HT1080 (cell line): ENCODE measurements at places on chromosomes 4 and X. TPM values are rescaled to one million over a fixed set of nuclear protein-coding genes. Genes with fewer than 3 reads are reported as not detected.

DNA sequence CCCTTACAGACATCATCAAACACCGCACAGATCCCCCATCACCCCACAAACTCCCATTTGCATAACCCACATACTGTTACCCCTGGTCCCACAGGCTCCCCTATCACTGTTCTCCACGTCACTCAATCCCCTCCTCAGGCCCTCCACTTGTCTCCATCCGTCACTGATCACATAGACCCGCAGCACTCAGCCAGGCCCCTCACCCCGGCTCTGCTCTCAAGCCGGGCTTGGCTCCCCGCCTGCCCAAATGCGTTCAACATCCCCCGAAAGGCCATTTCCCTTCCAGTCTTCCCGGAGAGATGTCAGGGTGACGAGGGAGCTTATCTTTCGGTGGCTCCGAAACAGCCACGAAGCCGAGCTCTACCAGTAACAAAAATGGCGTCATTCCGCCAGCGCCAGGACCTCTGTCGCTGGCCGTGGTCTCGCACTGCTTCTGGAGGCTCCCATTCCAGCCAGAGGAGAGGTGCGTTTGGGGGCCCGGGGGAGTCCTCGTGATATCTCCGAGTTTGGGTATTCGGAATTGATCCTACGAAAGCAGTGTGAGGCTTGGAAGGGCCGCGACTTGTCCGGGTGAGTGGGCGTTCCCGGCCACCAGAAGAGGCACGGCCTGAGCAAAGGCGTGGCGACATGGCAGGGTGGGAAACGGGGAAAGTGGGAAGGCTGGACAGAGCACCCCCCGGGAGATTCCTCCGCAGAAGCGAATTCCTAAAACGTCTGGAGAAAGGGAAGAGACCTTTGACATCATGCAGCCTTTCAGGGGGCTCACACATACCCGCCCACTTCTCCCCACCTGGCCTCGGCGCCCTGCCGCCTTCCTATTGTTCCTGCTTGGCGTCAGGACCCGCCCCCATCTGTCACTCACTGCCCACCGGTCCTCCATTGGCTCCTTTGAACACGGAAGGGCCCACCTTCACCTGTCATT is at the start of gene ZNF630:
Gene ZNF630, minus strand, starts transcription at position 577 of the 922 bp plus-strand sequence. CDS start 4,754 bp downstream, outside the sequence.
- DNase-seq: no peak

- DNase-seq: peak; percentile 26
Measured at GRCh38 chrX:55488593-55489313, 895 bp downstream of the USP51 start.

DNA sequence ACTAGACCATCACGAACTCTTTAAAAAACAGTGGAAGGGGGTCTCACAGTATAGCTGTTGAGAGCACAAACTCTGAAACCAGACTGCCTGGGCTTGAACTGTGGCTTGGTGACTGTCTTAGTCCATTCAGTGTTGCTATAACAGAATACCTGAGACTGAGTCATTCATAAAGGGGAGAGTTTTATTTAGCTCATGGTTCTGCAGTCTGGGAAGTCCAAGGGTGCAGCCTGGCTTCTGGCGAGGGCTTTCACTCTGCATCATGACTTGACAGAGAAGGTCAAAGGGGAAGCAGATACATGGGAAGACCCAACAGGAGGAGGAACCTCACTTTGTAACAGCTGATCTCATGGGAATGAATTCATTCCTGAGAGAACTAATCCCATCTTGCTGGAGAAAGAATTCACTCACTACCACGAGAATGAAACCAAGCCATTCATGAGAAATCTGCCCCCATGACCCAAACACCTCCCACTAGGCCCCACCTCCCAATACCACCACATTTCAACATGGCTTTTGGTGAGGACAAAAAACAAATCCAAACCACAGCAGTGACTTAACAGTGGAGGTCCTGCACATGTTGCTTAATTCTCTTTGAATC is 116.7 kb upstream of the STOX2 start:
- DNase-seq: no peak

GRCh38 chrX:38437093-38437492 is 84.7 kb downstream of the OTC start:
- peak; percentile 13 for DNase-seq

- peak; percentile 54 for DNase-seq
Measured at GRCh38 chrX:39645178-39645895, 452.4 kb downstream of the BCOR start.

DNA sequence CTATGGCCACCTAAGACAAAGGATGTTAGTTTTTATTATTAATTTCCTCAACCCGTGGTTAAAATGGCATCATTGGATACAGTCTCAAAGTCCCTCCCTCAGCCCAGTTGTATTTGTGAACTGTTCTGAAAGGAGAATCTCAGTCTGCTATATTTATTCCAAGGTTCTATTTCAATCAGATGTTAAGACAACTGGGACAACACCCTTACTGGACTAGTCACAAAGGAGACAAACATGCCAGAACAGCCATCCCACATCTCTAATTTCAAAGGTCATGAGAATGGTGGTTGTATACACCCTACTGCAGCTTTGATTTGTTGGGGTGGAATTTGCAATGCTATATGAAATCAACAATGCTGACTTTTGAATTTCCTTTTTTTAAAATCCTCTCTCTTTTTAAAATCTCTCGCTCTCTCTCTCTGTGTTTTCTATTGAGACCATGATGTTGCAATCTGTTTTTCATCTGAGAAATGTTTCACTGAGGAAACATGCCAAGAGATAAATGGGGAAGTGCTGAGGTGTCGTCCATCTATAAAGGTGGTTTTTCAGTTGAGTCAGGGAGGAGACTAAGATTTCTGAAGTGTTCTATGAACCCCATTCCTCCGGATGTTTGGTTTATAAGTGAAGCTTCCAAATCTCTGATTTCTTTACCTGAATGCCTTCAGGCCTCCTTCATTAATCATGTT is 201.5 kb upstream of the GATB start:
- DNase-seq: no peak

DNA sequence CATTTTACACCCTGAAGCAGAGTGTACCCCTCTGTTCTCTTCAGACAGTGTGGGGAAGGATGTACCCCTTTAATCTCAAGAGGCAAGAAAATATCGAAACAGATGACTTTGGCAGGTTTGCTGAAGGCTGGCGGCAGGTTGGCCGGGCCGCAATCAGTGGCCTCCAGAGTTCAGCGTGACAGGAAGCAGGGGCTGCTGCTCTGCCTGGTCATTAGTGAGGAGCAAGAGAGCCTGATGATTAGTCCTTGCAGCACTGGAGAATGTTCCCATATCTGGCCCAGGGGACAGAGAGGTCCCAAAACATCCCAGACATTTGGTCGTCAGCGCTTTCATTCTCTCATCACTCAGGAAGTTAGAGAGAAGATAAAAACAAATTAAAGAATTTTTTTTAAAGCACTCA is 352.8 kb downstream of the SPRY1 start:
- no peak for DNase-seq

GRCh38 chr4:98602270-98602669 is 56.1 kb downstream of the TSPAN5 start:
- DNase-seq: no peak

GRCh38 chr4:133320576-133321170 is 171.6 kb downstream of the PCDH10 start:
- peak; percentile 38 for DNase-seq

DNA sequence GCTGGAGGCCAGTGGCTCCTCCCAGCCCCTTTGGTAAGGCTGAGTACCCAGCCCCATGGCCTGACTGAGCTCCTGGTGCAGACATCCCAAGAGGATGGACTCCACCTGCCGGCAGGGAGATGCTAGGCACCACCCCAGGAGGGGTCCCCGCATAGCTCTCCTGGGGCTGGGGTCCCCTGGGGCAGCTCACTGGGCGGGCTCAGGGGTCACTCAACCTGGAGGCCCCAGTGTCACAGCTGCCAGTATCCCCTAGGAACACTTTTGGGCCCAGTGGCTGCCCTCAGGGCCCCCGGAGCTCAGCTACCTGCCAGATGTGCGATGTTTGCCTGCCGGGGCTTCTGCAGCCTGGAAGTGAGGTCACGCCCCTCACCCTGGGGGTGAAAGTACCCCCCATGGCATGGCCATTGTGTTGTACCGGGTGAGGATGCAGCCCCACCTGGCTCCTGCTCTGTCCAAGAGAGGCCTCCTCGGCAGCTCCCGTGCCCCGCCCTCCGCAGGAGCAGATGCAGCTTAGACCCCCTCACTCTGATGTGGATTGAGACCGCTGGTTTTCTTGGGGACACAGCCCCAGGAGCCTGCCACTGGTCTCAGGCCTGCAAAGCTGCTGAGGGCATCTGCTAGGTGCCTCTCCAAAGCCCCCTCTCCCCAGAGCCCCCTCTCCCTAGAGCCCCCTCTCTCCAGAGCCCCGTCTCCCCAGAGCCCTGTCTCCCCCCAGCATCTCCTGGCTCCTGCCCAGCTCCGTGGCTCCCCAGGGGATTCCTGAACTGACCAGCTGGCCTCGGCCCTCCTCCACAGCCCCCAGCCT is 6.7 kb upstream of the HGFAC start:
- DNase-seq: no peak

GRCh38 chrX:47706575-47706974 is 47.6 kb upstream of the UXT start:
- no peak for DNase-seq

DNA sequence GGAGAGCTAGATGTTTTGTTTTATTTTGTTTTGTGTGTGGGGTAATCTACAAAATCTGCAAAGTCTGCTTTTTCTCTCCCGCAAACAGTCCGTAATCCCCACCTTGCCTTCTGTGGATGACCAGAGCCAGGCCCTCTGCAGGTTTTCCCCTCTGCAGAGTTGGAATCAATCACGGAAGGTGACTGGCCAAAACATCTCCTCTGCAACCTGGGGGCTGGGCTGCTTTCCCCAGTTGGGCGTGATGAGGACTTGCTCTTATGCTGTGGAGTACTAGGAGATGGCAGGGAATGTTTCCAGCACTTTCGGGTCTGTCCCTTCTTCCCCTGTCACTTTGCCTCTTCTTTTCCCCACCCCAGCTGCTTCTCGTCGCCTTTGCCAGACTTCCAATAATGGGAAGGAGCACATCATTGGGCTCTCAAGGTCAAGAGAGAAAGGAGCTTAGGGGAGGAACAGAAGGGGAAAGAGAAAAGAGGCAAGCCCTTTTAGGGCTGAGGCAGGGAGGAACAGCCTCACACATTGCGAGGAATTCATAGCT is 1.1 kb downstream of the TMEM35A start:
- DNase-seq: no peak

DNA sequence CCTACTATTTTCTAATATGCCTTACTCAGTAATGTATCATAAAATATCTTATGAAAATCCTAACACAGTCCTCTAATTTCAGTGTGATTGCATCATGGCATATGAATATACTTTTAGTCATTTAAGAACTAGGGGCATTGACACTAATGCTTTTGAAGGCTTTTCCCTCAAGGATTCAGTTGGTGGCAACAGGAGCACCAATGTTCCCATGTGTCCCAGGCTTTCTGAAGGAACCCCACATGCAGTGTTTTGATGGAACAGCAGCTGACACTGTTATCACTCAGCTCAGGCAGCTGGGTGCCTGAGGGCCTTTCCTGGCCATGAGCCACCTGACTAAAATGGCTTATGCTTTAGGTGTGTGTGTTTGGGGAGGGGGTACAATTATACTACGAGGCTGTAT is 348.3 kb downstream of the ARHGAP24 start:
- DNase-seq: peak; percentile 3

GRCh38 chr4:7917669-7918068 is 22.0 kb downstream of the AFAP1 start:
- DNase-seq: no peak

GRCh38 chrX:140709421-140709846 is at the start of gene LINC00632:
Gene LINC00632, plus strand, starts transcription at chrX:140709759.
- peak; percentile 42 for DNase-seq

DNA sequence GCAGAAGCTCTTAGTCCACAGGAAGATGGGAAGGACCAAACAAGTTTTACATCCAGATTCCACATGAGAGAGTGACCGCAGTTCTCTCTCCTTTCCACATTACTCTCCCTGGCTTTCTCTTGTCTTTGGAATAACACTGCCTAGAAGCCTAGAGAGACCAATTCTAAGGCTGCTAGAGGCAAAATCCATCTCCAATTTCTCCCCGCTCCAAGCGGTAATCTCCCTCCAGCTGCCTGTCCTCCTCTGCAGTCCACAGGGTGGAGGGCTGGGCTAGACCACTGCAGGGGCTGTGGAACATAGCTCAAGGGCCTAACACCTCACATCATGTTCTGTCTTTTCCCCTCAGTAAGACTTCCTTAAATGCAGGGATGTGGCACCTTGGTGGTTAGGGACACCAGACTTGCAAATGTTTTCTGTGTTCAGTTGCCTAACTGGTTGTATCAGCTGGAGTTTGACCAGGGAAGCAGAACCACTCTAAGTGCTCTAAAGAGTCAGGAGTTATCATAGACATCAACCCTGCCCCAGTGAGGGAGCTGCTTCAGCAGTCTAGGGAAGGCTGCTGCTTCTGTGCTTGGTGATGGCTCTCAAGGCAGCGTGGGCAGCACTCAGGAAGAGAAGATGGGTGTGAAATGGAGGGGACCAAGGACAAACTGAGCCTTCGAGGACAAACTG is 423.1 kb downstream of the BCOR start:
- no peak for DNase-seq

GRCh38 chr4:158785718-158786117 is 16.9 kb downstream of the FNIP2 start:
- DNase-seq: no peak

- no peak for DNase-seq
Measured at GRCh38 chr4:56859841-56860240, 38.3 kb upstream of the SPINK2 start.

- no peak for DNase-seq
Measured at GRCh38 chrX:131874300-131874699, 148.8 kb upstream of the STK26 start.

- no peak for DNase-seq
Measured at GRCh38 chrX:79336869-79337815, 30.0 kb downstream of the ITM2A start.

DNA sequence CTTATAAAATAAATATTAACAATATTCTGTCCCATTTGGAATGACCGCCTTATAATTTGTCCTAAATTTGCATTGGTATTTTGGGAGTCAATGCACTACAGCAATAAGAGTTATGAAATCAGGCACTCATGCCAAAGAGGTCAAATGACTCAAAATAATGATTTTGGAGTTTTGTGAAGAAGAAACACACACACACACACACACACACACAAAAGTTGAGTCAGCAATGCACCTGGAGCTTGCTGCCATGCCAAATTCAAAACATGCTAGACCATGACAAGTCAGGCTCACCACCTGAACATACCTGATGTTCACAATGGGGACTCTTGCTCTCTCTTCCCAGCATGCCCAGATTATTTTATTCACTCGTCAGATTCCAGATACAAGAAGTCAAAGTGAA is 56.7 kb downstream of the PROM1 start:
- no peak for DNase-seq

- DNase-seq: peak; percentile 64
Measured at GRCh38 chr4:48109413-48110263, 24.4 kb downstream of the TXK start.

Gene SYP
- total RNA-seq: 0.23 and 0.70 TPM in 2 replicates

Gene RBMX2
- 21.7 and 25.4 TPM in 2 replicates for total RNA-seq

Gene PI4K2B
- 27.3 and 29.0 TPM in 2 replicates for total RNA-seq

Gene GPR34
- not detected in 2 replicates for total RNA-seq

Gene VSIG4
- not detected in 2 replicates for total RNA-seq

Gene MGAT4D
- total RNA-seq: not detected in 2 replicates

Gene KLHL4
- 5.3 and 8.5 TPM in 2 replicates for total RNA-seq

Gene MAGEA2B
- 18.4 and 30.0 TPM in 2 replicates for total RNA-seq

Gene RTL5
- total RNA-seq: not detected in 2 replicates

Gene FATE1
- total RNA-seq: not detected in 2 replicates

Gene TCP11X2
- 0.10 TPM in 1 of 2 replicates, not detected in the other for total RNA-seq

Gene SLC34A2
- not detected in 2 replicates for total RNA-seq

Gene MAP9
- 5.4 and 5.7 TPM in 2 replicates for total RNA-seq
